ENCODE measurements at places on chromosomes 2 and 18. TPM values are rescaled to one million over a fixed set of nuclear protein-coding genes. Genes with fewer than 3 reads are reported as not detected.

GAREM1 gene
- total RNA-seq: 0.32 TPM

UXS1 gene
- 37.0 TPM for total RNA-seq

STPG4 gene
- total RNA-seq: not detected

DOCK10 gene
- total RNA-seq: 13.7 TPM

All from epithelial cell of umbilical artery (primary cell).